ENCODE measurements at places on chromosomes 6 and 20.

DNA sequence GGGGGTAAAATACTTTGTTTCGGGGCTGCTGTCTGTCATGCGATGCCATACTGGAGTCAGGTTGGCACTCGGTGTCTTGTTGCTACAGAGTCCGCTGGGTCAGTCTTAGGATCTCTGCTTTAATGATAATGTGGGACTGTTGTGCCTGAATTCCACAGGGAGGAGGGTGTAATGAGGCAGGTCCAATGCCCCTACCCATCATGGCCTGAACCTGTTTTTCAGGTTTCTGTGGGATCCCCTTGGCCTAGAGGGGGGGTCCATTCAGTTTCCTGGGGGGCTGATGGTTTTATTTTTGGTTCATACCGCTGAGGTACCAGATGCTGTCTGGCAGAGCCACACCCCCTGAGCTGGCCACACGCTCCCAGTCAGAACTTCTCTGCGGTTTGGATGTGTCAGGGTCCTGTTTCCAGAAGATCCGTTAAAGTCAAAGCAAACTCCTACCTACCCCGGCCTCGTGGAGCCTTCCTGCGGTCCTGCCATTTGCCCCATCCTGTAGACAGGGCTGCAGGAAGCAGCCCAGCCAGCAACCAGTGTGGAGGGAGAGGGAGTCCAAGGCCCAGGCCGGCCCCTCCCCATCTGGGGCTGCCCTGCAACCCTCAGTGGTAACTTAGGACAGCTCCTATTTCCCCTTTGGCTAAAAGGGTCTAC is 69.7 kb downstream of the TCP11 start:
- no peak for DNase-seq

DNA sequence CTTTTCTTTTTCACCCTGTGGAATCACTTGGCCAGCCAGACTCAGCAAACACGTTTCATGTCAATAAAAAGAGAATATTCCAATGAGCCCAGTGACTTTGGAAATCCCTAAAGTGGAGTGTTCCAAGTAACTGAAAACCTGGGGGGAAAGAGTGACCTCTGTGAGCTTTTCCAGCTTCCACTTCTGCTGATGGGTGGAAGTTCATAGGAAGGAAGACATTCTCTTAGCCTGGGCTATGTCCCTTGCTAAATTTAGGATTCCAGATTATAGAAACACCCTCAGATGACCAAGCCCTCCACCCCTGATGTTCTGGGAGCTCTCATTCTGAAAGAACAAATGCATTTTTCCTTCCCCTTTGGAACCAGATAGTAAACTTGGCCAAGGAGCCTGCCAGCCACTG is 44.8 kb upstream of the EDN1 start:
- no peak for DNase-seq

DNA sequence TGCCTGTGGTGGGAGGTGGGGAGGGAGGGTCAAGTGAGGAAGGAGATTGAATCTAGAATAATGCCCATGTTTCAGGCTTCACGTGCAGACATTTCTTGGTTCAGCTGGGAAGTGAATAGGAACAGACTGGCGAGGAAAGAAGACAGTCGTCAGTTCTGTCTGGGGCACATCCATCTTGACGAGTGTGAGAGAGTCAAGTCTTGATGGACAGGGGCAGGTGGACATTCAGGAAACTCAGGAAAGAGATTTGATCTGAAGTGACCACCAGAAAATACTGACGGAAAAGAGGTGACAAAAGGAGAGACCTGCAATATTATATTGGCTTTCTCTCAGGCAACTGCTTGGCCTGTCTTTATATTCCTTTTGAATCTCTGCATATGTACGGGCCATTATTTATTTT is 68.6 kb downstream of the ESR1 start:
- no peak for DNase-seq

DNA sequence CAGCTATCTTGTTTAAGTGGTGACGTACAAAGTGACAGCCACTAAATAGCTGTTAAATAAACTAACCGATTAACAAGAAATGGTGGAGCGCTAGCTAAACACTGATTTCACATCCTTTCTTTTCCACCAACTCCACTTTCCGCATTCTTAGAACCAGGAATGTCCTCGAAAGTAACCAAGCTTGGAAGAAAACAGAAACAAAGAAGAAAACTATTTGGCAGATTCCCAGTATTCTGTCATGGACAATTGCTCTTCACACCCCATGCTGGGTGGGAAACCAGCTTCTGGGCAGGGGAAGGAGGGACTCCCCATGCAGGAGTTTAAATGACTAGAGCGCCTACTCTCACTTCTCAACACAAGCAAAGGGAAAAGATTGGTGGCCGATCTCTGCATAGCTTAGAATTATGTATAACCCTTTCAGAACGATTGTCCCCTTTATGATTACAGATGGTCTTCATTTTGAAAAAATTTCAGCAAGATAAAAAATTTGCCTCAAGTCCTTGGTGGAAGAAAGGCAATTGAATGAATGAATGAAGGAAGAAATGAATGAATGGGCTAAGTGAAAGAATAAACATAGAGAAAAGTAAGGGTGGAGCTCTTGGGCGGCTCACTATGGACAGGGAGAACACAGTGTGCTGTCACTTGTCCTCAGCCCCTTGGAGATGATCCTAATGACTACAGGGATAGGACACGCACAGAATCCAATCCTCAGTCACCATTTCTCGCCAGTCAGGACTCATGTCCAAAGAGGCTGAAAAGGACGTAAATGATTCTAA is 148.7 kb upstream of the NEDD9 start:
- no peak for DNase-seq

GRCh38 chr6:81309811-81310210 is 442.7 kb downstream of the TENT5A start:
- DNase-seq = no peak

GRCh38 chr6:142647449-142648035 is 297.4 kb downstream of the HIVEP2 start:
- DNase-seq = no peak

DNA sequence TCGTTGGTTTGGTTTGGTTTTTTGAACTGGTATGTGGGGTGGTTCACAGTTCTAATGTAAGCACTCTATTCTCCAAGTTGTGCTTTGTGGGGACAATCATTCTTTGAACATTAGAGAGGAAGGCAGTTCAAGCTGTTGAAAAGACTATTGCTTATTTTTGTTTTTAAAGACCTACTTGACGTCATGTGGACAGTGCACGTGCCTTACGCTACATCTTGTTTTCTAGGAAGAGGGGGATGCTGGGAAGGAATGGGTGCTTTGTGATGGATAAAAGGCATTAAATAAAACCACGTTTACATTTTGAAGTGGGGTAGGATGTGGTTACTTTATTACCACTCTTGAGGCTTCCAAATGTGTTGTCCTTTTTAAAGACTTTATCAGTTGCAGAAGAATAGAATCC is 168.0 kb downstream of the ZMYND8 start:
- no peak for DNase-seq

GRCh38 chr6:156710479-156710878 is 66.7 kb upstream of the ARID1B start:
- DNase-seq = no peak

DNA sequence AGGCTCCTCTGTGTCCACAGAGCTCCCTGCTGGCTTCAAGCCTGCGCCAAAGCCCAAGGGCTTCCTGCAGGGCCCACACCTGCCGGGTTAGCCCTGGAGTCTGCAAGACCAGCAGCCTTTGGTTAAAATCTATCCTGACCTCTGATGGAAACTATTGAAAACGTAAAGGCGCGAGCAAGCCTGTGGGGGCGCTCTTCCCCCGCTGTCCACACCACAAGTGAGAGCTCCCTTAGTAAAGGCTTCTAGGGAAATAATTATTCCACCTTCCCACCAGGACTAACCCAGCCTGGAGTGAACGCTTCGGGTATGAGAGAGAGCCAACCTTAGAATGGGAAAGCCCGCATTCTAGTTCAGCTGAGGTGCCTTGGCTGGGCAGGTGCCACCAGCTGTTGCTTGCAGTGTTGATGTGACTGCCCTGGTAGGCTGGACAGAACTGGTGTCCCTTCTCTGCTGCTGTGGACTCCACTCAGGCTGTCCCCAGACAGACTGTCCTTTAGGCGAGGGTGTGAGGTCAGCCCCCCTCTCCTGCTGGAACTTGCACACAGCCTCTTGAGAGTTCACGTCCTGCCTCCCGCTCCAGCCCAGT is 68.7 kb downstream of the SYTL3 start:
- DNase-seq = no peak

GRCh38 chr6:11067348-11067747 is 23.2 kb upstream of the ELOVL2 start:
- no peak for DNase-seq

- peak; percentile 12 for DNase-seq
These were observed at the start of gene LPIN3 for GRCh38 chr20:41340327-41341055. Gene LPIN3 (plus strand): TSS chr20:41340821. CDS start chr20:41345804, 4,983 bp downstream.

DNA sequence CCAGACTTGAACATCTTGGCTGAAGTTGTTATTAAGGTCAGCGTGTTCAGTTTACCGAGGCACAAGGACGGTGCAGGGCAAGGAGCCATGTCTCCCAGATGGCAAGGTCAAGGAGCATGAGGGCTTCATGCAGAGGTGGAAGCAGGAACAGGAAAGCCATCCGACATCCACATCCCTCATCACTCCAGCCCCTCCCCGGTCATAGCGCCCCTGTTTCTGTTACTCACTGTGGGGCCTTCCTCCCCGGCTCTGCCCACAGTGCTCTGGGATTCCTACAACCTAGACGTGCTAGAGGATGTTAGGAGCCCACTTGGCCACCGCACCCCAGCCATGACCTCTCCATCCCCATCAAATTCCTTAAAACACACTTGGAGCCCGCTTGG is 146.7 kb downstream of the TTLL2 start:
- no peak for DNase-seq

DNA sequence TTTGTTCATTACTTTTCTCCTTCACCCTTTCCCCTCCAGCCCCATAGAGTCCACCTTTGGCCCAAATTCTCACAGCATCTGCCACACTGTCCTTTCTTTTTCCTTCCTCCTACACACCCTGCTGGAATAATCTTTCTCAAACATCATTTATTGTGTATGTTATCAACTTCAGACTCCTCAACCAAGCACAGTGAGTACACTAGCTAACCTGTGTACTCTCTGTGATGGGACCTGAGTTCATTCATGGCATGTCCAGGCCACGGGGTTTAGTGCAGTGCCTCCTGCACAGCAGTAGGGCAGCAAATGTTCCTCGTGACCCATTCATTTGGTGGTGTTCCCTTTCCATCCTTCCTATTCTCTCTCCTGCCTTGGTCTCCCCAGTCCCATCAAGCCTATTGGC is 7.1 kb upstream of the ARMC12 start:
- DNase-seq = no peak

GRCh38 chr6:72182337-72183246 is 296.2 kb downstream of the RIMS1 start:
- DNase-seq = no peak

GRCh38 chr20:21183722-21184121 is 57.8 kb downstream of the KIZ start:
- DNase-seq = no peak

DNA sequence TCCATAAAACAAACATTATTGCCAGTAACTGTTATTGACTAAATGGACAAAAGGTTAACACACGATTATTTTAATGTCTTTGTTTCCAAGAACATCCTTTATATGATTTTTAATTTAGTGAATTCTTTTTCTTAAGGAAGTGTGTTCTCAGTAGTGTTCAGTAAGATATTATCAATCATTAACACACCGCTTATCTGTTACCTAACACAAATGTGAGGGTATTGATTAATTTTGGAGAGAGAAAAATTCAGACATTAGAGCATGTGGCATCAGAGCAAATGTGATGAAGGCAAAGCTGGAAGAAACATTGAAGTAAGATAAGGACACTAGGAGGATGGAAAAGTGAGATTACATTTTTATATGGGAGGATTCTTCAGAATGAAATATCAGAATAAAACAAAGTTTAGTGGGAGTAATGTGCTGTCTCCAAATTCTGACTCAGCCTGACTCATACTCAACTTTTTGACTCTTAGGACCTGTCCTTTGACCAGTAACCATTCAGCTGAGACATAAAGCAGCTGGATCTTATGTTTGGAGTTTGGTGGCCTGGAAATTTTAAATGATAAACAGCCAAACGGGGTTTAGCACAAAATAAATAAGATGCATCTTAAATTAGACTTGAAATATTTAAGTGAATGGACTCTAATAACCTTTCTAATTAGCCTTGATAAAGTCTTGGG is 348.6 kb downstream of the CD109 start:
- no peak for DNase-seq

DNA sequence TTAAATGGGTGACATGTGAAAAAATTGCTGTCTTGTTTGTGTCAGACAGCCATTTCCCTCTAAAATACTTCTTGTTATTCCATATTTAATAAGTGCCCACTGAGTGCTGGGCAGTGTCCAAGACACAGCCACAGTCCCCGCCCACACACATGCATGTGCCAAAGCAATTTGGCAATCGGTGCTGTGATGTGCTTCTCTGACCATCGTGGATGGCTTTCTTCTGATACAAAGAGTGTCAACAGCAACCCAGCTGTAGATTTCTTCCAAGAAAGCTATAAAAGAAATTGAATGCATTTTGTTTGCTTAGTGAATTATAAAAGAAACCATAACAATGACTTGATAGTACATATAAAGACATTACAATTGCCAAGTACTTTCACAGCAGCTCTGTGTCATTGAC is 140.5 kb upstream of the ATXN1 start:
- no peak for DNase-seq

- DNase-seq = no peak
These were observed 7.4 kb downstream of the FAM50B start for GRCh38 chr6:3856576-3856975.

- DNase-seq = no peak
These were observed 112.4 kb upstream of the SNX9 start for GRCh38 chr6:157710604-157711003.

DNA sequence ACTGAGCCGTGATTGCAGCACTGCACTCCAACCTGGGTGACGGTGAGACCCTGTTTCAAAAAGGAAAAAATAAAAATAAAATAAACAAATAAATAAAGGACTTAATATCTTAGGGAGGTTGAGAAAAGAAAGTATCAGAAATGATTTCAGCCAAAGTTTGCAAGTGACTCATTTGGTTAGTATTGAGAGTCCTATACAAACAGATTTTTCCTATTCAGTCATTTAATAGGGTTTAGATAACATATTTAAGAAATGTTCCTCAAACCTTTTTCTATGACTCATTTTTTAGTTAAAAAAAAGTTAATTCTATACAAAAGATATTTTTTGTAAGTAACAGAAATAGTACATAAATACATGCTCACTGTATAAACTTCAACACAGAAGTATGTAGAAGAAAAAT is 235.1 kb downstream of the GJA1 start:
- DNase-seq = no peak

DNA sequence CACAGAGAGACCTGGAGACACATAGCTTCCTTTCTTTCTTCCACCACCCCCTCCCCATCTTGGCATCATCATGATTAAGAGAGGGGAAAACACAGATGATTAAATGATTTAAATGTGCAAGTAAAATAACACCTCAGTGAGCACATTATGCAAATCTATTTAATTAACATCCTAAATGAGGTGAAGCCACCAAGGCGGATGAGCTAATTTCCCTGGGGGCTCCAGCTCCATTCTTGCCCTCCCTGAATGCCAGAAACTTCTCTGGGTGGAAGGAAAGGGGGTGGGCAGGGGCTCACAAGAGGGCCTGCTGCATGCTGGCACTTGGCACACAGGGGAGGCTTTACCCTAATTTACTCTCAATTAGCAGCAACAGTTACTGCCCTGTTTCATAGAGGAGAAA is 32.5 kb upstream of the TGM2 start:
- DNase-seq = no peak

Data from stimulated activated CD4-positive, alpha-beta T cell treated with anti-CD3 and anti-CD28 coated beads, Interleukin-12 subunit alpha, Interleukin-12 subunit beta, amount 100 ng/mL, for 24 hours (primary cell).